ENCODE measurements at places on chromosomes 4 and X.

DNA sequence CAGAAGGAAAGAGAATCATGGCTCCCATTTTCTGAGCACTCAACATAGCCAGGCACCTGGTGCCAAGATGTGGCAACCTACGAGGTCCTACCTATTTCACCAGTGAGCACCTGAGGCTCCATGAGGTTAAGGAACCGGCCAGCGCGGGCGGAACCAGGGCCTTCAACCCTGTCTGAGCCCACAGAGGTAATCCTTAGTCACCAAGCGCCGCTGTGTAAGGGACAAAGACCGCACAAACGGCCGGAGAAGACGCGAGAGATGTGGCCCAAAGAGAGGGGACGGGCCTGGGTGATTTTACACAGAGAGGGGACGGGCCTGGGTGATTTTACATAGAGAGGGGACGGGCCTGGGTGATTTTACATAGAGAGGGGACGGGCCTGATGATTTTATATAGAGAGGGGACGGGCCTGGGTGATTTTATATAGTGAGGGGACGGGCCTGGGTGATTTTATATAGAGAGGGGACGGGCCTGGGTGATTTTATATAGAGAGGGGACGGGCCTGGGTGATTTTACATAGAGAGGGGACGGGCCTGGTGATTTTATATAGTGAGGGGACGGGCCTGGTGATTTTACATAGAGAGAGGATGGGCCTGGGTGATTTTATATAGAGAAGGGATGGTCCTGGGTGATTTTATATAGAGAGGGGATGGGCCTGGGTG is 114.2 kb downstream of the SMIM20 start:
- no peak for DNase-seq

DNA sequence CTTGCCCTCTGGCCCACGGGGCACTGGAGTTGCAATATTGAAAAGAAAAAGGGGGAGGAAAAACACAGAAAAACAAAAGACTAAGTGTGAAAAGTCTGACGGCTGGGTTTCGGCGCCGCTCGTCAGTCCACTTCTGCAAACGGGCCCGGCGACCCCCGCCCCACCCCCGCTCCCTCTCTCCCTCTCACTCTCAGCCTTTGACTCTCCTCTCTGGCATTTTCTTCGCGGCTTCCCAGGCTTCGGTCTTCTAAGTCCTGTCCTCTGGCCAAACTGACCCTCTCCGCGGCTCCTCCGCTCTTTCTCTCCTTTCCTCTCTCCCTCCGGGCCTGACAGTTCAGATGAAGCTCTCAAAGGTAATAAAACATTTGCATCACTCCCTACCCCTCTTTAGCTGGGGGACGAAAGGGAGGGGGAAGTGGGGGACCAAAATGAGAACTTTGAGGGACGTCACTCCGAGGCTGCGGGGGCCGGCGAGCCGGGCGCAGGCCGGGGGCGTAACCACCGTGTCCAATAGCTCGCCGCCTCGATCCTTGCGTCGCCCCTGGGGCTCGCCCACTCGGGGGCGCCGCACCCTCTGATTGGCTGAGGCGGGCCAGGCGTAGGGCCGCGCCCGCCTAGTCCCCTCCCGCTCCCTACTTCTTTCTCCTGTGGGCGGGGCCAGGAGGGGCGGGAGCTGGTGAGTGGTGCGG is at the start of gene NKX6-1:
Gene NKX6-1 (minus strand): TSS at position 358 of the 689 bp plus-strand sequence. CDS start 1,064 bp downstream, outside the sequence.
- no peak for DNase-seq

GRCh38 chr4:5952975-5953951 is 60.4 kb upstream of the CRMP1 start:
- DNase-seq, result no peak

- DNase-seq, result no peak
These were observed 98.0 kb downstream of the TBL1X start for GRCh38 chrX:9562851-9563250.

DNA sequence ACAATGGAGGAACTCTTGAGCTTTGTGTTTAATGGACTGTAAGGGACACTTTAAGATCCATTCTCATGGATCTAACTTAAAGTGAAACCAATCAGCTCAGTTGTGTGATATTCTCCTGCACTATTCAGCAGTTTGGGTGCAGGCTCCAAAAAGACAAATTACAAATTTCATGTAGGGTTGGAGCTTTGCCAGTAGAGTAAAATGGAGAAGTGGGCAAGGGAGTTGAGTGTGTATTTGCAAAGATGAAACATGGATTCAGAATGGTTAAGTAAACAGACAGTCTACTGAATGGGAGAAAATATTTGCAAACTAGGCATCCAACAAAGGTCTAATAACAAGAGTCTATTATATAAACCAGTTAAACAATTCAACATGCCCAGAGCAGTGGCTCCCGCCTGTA is 21.2 kb upstream of the MID2 start:
- no peak for DNase-seq

DNA sequence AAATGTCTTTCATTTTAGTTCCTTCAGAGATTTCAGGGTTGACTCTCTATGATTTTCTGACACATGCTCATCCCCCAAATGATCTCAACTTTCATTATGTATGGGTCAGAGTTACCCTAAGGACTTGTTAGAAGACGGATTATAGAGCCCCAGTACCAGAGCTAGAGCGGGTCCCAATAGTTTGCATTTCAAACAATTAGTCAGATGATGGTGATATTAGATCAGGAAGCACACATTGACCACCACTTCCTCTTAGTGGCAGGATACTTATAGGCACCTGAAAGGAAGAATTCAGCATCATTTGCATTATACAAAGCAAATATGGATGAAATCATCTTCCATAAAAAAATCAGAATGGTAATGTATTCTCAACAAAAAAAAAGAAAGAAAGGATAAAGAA is 106.1 kb downstream of the GALNTL6 start:
- DNase-seq, result no peak

- no peak for DNase-seq
These were observed 379.9 kb upstream of the LCORL start for GRCh38 chr4:18401425-18401824.

DNA sequence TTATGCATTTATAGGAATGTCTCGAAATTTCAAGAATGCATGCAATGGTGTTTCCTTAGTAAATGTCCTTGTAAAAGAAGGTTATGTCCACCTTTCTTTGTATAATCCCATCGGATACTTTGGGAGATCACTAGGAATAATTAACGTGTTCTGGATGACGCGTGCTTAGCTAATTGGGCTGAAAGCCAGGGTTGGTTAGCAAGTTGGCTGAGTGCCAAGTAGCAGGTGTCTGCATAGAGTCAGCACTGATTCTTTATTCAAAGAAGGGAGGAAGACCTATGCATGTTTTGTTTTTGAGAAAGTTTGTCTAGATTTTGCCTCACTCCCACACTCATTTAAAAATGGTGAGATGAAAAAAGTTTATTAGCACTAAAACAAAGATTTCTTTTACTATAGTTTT is 144.6 kb downstream of the SOX3 start:
- no peak for DNase-seq

DNA sequence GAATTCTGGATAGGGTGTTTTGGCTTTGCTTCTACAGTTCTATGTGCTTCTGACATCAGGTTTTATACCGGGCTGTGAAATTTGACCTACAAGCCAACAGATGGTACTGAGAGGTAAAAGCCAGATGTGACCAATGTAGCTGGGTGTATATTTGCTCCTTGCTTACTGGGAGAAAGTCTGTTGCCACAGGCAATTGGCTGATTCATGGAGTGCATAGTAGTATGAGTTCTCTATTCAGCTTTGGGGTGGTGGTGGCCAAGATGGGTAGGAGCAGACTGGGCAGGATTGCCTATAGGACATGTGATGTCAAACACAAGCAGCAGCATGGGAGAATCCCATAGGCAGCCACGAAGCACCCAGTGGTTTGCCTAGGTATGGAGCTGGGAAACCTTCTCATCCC is 1827.0 kb downstream of the C4orf33 start:
- no peak for DNase-seq

GRCh38 chrX:50117476-50117875 is 83.3 kb downstream of the AKAP4 start:
- DNase-seq, result no peak

DNA sequence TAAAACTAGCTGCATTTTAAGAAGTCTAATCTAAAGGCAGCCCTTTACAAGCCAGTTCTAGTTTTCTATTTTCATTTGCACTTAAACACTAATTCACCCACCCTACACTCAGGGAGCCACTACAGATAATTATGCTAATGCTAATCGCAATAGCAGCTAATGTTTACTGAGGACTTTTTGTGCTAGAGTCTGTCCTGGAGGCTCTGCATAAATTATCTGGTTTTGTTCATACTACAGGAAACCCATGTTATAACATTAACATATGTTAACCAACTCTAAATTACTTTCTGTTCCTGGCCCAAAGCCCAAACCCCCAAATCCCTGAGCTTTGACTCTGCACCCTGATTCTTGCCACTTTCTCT is 480 bp upstream of the RADX start:
- DNase-seq, result no peak

DNA sequence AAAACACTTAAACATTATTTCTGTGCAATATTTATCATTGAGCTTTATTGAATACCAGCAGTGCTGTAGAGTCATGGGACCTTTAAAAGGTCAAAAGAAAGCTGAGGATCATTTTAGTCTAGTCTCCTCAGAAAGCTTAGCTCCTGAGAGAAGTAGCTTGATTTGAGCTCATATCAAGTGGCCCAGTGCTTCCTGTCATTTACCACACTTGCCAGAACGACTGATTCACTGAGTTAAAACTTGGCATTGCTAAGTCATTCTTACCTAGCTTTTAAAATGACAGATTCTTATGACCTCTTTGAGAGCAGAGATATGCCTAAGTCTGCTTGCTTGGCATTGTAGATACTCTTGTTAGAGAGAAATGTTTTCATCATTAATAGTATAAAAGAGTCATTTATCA is 15.2 kb downstream of the SEPTIN11 start:
- no peak for DNase-seq

GRCh38 chr4:72629540-72629939 is 60.5 kb upstream of the ADAMTS3 start:
- no peak for DNase-seq

All from activated T-cell treated with anti-CD3 and anti-CD28 coated beads, Interleukin-2, amount 50 U/mL, for 48 hours (primary cell).